GM03348 (cell line): ENCODE measurements at places on chromosomes 4 and X.
A peak's percentile ranks its signal among the peaks of the same experiment; 100 is the strongest.

- peak; percentile 15 for DNase-seq
Measured at GRCh38 chr4:21768349-21769310, 179.9 kb downstream of the KCNIP4 start.

DNA sequence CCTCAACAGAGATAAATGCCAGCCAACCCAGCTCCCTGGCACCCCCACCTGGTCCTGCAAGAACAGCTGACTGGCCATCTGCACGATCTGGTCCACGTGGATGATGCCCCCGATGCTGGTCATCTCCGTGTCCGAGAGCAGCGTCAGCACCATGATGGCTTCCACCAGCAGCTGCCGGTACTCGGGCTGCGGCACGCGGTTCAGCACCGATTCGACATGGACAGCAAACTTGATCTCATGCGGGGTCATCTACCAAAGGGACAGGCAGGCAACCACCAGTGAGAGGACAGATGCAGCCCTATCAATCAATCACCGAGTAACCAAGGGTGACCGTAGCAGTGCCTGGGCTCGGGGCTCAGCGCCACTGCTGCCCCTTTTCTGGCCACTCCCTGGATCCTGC lies 89.8 kb downstream of the PHKA2 start:
- DNase-seq, result no peak

GRCh38 chr4:110484767-110485166 lies 8.8 kb downstream of the ENPEP start:
- DNase-seq, result peak; percentile 49

DNA sequence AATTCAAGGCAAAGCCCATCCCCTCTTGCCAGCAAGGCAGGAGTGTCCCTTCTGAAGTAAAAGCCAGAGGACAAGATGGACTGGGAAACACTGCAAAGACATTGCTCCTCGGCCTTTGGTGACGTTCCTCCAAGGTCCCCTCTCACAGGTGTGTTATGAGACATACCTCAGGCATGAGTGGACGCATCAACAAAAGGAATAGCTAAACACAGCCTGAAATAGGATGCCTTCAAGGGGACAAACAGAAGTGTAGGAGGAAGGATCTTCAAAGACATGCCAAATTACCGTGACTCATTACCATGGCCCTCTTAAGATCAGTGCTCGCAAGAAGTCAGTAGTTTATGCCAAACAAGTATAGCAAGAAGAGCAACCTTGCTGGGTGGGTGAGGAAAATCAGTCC lies 6.0 kb upstream of the IDS start:
- DNase-seq, result no peak

DNA sequence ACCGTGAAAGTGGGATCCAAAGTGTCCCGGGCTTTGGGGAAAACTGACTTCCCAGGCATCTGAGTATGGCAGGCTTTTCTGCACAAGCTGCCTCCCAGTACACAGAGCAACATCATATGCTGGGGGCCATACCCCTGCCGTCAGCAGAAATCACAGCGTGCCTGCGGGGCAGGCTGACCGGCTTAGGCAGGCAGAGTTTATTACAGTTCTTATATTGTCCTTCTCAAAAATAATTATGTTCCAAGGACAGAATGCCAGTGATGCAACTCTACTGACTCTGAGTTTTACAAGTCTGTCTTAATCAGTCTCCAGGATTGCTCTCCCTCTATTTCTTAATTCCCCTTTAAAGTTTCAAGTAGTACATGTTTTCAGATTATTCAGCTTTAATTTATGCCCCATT lies 37.0 kb downstream of the IL21 start:
- peak; percentile 37 for DNase-seq

DNA sequence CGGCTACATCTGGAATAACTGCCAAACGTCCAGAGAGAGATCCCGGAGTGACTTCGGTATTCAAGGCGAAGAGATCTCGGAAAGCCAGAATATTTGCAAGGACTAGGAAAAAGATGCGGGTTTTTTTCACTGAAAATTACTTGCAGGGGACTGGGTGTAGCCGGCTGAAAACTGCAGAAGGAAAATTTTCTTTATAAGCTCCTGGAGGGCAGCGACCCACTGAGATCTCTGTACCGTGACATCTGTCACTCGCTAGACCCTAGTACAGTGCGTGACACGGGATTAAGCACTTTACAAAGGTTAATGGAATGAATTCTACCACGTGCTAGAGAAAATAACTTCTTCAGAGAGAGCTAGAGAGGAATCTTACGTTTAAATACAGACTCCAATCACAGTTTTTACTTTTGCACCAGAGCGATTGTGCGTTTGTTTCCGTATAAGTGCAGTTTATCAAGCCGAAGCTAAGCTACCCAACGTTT lies 1.1 kb upstream of the LCORL start:
- DNase-seq, result peak; percentile 5

- no peak for DNase-seq
Measured at GRCh38 chrX:150312931-150313330, 50.2 kb upstream of the MAMLD1 start.
